ENCODE measurements at places on chromosomes 13 and 19.

GRCh38 chr13:109655611-109656010 lies 130.8 kb downstream of the IRS2 start:
- no peak for DNase-seq

GRCh38 chr19:56124578-56124977 lies 3.5 kb upstream of the ZNF787 start:
- no peak for DNase-seq

GRCh38 chr19:10654610-10655456 lies 687 bp downstream of the ILF3 start:
- peak; percentile 62 for DNase-seq

GRCh38 chr13:102598061-102598460 lies 1.3 kb downstream of the TPP2 start:
- no peak for DNase-seq

DNA sequence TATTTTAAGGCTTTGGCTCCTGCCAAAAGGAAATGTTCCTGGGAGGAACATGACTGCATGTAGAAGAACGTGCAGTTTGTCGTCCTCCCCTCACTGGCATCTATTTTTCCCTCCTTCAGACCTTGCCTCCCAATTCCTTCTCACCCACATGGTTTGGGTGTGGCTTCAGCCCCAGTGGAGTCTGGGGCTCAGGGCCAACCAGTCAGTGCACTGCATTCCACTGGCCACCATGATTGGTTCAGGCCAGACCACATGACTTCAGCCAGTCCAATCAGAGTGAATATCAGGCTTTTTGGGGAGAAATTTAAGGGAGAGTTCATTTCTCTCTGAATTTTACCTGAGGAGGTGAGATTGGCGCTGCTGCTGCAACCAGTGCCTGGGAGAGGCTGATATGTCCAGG lies 171.6 kb downstream of the ZIC5 start:
- no peak for DNase-seq

- DNase-seq, result no peak
These were observed 31.6 kb downstream of the USP12 start for GRCh38 chr13:27140060-27140459.

DNA sequence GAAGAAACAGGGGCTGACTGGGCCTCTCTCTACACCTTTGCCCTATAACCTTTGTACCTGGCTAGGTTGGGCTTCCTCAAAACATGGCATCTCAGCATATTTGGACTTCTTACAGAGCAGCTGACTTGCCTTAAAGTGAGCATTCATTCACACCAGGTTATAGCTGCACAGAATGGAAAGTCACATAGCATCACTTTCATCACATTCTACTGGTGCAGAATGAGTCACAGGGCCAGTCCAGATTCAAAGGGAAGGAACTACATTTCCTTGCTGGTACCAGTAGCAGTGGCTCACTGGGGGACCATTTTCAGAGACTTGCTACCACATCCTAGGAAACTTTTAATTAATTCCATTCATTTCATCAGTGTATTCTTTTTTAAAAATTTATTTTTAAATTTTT lies 20.3 kb upstream of the TPTE2 start:
- DNase-seq, result no peak

- no peak for DNase-seq
These were observed 60.6 kb downstream of the CDADC1 start for GRCh38 chr13:49308097-49308875.

- no peak for DNase-seq
These were observed 258.8 kb upstream of the STARD13 start for GRCh38 chr13:33544308-33544707.

- DNase-seq, result no peak
These were observed 9.6 kb upstream of the DGKH start for GRCh38 chr13:42038661-42039456.

DNA sequence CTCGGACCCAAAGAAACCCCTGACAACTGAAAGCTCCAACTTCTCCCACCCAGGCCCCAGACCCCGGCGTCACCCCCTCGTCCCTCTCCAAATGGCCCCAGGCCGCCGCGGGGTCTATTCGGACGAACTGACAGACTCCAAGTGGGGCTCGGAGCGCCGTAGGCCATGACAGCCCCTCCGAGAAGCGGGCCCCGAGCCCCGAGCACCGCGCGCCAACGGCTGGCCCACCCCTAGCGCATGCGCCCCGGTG lies 360 bp downstream of the DDX39A start:
- DNase-seq, result no peak

DNA sequence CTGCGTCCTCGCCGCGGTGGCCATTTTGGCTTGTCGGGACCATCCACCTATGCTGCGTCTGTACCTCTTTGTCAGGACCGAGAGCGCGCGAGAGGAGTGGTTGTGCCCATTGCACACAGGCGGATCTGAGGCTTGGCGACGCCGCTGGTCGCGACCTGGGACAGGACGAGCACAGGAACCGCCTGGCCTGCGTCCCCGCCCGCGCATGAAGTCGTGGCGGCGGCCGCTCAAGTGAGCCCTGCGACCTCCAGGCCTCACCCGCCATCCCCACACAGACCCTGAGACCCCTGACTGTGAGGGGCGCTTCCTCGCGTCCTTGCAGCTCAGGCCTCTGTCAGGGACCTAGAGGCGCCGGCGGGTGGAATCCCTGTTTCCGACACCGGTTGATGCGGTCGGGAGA lies 16.8 kb downstream of the ZNF586 start:
- DNase-seq, result no peak

DNA sequence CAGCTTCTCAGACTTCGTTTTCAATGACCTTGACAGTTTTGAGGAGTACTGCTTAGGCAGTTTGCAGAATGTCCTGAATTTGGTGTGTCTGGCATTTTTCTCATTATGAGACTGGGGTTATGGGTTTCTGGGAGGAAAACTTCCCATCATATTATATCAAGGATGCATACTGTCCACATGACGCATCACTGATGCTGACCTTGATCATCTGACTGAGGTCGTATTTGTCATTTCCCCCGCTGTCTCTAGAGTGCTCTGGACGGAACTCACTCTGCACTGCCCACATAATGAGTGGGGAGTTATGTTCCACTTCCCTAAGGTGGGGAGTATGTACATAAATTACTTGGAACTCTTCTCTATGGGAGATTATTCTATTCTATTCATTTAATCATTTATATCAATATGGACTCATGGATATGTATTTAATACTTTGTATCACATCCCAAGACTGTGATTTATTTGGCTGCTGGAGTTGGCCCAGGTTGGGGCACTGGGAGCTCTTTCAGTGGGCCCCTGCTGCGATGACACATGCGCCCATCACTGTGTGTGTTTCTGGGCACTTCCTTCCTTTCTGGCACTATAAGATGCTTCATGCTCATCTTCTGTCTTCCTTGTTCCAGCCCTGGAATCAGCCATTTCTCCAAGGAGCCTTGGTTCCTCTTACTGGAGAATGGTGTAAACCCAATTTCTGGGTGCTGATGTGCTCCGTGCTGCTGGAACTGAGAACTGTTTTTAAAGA lies 138.6 kb downstream of the MIPEP start:
- DNase-seq, result no peak

GRCh38 chr19:10919352-10920287 lies 8.8 kb downstream of the YIPF2 start:
- no peak for DNase-seq

GRCh38 chr13:30734439-30734838 lies 904 bp upstream of the ALOX5AP start:
- DNase-seq, result no peak

- DNase-seq, result no peak
These were observed 58.9 kb upstream of the SLC7A1 start for GRCh38 chr13:29654384-29654783.

- DNase-seq, result no peak
These were observed 29.1 kb downstream of the NUP58 start for GRCh38 chr13:25330541-25330940.

DNA sequence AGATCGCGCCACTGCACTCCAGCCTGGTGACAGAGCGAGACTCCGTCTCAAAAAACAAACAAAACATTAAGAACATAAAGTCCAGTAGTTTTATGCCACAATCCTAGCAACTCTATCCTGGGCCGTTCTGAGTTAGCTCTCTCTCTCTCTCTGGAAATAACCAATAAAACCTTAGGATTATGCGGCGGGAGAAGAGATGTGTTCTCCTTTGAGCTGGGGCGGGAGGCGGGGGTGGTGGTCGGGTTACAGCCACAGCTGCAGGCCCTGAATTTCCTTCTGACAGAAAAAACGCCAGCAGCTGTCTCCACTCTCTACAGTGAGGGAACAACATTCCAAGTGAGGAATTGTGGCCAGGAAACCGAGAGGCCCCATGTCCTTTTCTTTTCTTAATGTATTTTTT lies 9.1 kb upstream of the PNMA8A start:
- no peak for DNase-seq

GRCh38 chr13:88217372-88217771 lies 546.2 kb downstream of the SLITRK5 start:
- no peak for DNase-seq

GRCh38 chr13:110127986-110128511 lies 178.9 kb downstream of the COL4A1 start:
- DNase-seq, result no peak

GRCh38 chr19:16470911-16471811 lies 609 bp downstream of the EPS15L1 start:
- no peak for DNase-seq

DNA sequence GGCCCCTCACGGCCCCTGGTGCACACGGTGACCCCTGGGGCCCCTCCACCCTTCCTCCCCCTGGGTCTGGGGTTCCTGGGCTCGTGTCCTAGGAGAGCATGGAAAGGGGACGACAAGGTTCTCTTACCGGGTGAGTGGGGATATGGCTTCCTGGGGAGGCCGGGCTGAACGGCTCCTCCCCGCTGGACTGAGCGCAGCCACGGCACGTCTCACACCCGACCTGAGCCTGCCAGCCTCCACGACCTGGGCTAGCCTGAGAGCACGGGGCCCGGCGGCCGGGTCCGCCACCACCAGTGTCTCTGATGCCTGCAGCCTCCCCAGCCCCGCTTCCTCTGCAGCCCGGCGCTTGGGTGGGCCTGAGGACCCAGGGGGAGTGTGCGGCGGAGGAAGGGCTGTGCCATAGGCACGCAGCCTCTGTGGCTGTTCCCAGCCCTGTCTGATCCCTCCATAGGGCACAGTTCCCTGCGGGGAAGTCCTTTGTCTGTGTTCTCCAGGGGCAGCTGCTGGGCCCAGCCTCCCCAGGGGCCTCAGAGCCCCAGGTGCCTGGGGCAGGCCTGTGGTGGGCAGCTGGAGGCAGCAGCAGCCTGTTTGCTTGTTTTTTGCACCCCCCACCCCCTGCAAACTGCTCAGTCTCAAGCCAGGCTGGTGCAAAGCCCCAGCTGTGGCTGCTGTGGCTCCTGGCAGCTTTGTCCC lies 15.0 kb downstream of the PLIN4 start:
- DNase-seq, result no peak

DNA sequence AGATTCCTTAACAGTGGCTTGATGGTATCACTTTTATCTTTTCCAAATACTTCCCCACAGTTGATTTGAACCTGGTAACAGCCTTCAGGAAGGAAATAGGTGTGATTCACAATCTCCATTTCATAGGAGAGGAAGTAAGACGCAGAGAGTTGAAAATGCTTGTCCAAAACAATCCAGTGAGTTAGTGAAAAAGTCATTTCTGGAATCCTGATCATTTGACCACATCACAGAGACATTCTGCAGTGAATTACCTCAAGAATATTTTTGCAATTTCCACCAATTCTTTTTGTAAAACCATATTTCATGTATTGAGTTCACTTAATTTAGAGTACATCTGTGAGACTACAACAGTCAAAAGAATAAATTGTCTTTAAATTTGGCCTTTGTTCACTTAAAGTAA lies 292.8 kb downstream of the DCLK1 start:
- DNase-seq, result no peak
